H9 (cell line): ENCODE measurements at places on chromosomes 1 and 21.

GRCh38 chr1:178503849-178504248 is 7.1 kb upstream of the CLEC20A start:
- no peak for DNase-seq

DNA sequence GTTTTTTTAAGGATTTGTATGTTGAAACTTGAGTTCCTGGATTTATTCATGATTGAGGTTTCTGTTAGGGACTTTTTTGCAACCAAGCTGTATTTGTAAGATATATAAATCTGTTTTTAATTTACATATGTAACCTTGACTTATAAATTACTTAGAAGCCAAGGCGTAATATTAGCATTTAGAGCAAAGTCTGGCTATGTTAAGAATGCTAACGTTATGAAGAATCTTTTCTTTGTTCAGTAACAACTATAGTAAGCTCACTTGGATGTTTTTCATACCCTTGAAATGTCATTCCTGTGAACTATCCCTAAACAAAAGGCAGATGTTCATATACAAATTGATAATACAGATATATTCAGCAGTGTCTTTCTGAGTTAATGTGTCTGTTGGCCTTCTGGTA is 155.3 kb downstream of the MAGI3 start:
- no peak for DNase-seq

DNA sequence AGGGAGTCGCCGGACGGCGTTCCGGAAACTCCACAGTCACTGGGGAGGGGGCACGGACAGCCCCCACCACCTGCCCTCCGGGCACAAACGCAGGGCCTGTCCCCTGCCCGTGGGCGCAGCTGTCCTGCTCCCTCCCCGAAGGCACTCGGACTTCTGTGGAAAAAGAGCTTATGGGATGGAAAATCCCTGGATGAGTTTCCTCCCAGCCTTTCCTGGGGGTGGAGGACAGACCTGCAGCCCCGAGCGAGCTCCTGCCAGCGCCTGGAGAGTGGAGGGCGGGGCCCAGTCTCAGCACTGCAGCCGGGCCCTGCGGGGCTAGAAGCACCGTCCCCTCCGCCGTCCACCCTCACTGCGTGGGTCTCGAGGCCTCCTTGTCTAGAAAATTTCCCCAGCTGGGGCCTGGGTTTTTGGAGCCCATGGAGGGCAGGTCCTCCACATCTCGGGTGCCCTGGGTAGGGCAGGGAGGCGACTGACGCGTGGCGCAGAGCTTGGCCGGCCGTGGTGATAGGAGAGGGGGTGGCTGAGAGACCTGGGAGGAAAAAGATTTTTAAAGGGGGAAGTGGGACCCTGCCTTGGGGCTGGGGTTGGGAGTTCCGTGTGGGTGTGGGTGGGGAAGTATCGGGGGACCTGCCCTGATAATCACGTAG is 6.4 kb upstream of the COL6A1 start:
- DNase-seq, result peak; percentile 69

DNA sequence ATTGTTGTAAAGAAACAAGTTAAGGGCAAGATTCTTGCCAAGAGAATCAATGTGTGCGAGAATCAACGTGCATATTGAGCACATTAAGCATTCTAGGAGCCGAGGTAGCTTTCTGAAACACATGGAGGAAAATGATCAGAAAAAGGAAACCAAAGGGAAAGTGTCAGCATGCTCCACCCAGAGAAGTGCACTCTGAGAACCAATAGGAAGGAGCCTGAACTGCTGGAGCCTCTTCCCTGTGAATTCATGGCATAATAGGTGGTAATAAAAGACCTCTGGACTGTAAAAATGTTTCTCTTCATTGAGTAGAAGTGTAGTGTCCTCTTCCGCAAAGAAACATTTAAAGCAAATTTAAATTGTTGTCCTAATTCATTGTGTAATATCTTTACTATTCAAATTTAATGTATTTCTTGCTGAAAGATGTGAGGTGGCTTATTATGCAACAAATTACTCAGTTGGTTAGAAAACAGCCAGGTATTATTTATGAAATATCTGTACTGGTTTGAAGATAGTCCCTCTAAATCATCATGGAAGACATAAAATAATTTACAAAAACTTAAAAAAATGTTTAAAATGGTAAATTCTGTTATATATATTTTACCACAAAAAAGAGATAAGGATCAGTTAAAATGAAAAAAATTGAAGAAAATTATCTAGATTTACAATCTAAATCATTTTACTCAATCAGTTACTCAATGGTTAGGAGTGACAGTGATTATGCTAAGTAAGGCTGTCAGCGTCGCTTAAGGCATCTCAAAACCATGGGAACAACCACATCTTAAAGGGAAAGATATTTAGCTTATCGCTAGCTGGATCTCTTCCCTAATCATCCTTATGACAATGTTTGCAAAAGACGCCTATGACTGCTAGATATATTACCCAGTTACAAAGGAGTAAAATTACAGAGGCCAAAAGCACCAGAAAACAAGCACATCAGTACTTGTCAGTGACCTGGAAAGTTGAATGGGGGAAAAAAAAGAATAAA is 31.3 kb downstream of the NVL start:
- DNase-seq, result no peak

- DNase-seq, result no peak
Observed at GRCh38 chr21:29359718-29360117, 61.0 kb downstream of the BACH1 start.

DNA sequence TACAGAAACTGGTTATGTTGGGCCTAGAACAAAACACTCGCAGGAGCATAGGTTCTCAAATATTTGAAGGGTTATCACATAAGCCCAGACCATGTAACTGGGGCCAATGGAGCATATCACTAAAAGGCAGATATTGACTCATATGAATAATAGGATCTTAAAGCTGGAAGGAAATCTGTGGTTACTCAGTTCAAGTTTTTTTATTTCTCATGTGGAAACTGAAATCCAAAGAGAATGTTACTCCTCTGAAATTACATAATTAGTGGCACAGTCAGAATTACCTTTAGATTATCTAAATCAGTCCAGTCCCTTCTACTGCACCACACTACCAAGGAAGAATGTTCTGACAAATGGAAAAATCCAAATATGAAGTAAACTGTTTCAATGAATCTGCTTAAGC is 12.0 kb downstream of the SLAMF8 start:
- no peak for DNase-seq

GRCh38 chr21:36135391-36136102 is 668 bp downstream of the CBR3 start:
- peak; percentile 62 for DNase-seq

GRCh38 chr1:177648138-177648537 is 321.7 kb downstream of the SEC16B start:
- no peak for DNase-seq

- no peak for DNase-seq
Observed at GRCh38 chr1:162835157-162835899, 25.6 kb downstream of the CCDC190 start.

GRCh38 chr1:16338961-16339360 is 13.3 kb downstream of the FBXO42 start:
- no peak for DNase-seq

- DNase-seq, result no peak
Observed at GRCh38 chr21:31386006-31386405, 41.9 kb upstream of the TIAM1 start.

- DNase-seq, result no peak
Observed at GRCh38 chr1:202643397-202644218, 66.6 kb downstream of the SYT2 start.

GRCh38 chr1:226882631-226883409 is 12.4 kb downstream of the PSEN2 start:
- DNase-seq, result no peak

DNA sequence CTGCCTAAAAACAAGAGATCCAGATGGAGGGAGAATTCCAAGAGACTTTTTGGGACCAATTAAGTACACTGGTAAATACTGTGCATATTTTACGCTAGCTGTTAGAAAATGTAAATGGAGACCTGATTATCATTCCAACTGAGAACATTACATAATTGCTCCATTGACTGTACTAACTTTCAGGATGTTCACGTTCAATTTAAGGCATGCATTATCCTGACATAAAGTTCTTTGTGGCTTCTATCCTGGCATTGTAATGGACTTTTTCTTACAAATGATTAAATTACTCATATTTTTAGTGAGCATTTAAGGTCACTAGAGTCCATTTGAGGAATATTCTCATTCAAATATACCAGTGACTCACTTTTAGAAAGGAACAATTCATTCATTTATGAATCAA is 883.3 kb upstream of the TMPRSS15 start:
- no peak for DNase-seq

DNA sequence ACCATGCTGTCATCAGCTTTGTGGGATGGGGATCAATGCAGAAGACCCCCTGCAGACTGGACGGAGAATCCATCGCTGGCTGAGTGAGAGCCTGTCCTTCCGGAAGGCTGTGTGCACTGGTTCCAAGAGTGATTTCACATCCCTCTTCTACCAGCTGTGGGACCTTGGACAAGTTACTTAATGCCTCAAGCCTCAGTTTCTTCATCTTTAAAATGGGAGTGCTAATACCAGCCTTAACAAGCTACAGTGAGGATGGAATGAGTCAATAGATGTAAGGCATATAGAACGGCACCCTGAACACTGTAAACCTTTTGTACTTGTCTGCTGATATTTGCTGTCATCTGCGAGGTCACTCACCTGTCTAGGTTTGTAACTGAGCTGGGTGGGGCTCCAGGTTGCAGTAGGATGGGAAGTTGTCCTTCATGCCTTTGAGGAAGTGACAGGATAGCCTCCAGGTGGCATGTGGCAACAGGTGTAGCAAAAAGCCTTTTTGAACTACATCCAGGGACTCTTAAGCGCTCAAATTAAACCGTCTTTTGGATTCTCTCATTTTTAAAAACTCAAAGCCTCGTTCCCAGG is 27.5 kb downstream of the TMEM51 start:
- no peak for DNase-seq

DNA sequence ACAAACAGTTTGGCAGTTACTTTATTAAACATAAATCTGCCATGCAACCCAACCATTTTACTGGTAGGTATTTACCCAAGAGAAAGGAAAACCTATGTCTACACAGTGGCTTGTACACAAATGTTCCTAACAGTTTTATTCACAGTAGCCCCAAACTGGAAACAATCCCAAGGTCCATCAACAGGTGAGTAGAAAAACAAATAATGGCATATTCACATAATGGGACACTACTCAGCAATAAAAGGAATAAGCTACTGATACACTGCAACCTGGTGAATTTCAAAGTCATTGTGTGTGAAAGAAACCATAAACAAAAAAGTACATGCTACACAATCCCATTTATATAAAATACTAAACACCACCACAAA is 12.7 kb downstream of the KYAT3 start:
- DNase-seq, result no peak

DNA sequence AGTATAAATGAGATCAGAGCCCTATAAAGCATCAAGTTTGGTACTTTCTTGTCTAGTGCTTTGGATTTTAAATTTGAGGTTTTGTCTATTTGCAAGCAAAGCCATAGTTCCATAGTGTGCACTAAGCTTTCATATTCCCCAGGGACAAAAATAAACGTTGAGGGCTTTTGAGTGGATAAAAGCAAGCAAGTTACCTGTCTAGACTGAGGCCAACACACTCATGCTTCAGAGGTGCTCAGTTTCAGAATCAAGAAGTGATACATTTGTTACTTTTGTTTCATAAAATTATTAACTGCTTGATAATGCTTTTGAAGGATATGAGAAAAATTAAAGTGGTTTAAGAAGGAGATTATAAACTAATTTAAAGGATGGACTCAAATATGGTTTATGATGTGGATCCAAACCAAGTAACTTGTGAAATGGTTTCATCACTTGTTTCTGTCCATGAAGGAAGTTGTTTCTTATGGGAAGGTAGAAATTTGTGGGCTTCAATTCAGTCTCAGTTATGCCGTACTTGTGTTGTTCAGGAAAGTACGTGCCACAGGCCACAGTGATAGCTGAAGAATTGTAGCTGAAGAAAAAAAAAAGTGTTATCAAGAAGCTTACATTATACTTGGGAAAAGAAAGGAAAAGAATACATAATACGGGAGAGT is 71.2 kb downstream of the CHRM3 start:
- DNase-seq, result no peak
